ENCODE measurements at places on chromosomes 4 and X.

- no peak for DNase-seq
These were observed 80.2 kb downstream of the SYNPO2 start for GRCh38 chr4:118968813-118969212.

DNA sequence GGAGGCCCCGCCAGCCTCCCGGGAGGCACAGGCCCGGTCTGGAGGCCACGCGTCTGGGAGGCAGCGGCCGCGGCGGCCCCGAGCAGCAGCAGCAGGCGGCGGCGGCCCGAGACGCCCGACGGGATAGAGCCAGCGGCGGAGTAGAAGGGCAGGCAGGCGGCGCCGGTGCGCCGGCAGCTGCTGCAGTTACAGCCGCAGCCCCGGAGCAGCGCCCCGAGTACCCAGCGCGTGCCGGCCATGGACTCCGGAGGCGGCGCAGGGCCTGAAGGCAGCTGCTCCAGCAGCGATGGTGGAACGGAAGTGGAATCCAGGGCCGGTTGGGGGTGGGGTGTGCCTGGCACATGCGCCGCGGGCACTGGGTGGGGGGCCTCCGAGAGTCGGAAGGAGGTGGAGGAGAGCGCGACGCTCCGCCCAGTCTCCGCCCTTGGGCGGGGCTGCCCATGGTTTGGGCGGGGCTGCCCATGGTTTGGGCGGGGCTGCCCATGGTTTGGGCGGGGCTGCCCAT, at the start of gene GRSF1:
Gene GRSF1, minus strand, starts transcription at position 302 of the 505 bp plus-strand sequence. Its CDS starts 63 bp downstream, at position 239.
- peak; percentile 94 for DNase-seq

DNA sequence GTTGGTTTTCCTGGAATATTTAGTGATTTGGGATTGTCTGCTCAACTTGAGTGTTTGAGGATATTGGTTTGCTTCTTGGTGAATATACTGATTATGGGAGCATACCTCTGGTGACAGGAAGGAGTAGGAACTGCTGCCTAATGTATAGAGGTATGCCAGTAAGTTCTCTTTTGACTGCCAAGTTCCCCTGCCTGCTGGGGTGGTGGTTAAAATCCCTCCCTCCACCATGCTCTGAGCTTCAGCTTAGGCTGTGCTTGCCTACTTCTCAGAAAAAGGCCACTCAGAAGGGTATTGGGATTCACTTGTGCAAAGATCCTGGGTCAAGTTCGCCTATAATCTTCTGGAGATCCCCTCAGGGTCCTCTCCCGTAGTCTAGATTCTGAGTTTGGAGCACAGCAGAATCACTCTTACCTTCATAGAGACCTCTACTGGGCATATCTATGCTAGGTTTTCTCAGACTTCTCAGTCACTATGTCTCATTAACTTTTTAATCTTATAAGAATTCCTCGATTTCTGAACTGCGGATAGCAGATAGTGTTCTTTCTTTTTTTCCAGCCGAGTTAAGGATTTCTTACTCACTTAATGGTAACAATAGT, 44.7 kb upstream of the DCK start:
- no peak for DNase-seq

DNA sequence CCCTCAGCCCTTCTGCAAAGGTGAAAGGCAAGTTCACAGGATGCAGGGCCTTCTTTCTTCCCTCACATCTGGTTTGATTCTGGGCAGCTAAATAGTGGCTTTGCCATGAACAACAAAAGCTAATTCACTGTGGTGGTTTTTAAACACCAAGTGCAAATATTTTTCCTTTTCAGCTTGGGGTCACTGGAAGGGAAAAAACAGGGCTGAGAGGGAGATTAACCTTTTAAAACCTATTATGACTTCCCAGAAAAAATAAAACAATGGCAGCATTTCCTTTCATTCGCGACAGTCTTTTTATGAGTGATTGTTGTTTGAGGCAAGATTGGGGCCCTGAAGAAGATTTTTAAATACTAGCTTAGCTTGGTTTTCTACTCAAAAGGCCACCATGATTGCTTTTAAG, 103.7 kb upstream of the SCML1 start:
- no peak for DNase-seq

DNA sequence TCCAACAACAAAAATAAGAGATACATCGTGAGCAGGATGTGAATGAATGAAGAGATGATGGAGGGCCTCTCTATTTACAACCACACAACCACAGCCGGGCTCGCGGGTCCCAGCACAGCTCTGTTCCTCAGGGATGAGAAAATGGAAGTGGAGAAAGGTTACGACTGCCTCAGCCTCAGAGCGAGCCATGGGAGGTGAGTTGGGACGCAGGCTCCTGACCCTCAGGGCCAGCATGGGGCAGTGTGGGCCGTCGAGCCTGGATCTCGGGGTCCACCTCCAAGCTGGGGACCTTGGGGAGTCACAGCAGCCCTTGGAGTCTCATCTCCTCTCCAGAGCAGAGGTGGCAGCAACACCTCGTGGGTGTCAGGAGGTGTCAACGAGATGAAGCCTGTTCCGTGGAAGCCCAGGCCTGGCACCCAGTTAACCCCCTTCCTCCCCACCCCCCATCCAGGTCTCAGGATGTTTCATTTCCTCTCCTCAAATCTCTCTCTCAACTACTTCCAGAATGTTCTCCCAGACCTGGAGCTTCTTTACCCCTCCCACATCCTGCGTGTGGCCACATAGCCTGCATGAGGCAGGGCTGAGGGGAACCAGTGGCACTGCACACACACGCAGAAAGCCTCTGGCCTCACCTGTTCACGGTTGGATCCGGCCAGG, 25.9 kb downstream of the C4orf50 start:
- no peak for DNase-seq

DNA sequence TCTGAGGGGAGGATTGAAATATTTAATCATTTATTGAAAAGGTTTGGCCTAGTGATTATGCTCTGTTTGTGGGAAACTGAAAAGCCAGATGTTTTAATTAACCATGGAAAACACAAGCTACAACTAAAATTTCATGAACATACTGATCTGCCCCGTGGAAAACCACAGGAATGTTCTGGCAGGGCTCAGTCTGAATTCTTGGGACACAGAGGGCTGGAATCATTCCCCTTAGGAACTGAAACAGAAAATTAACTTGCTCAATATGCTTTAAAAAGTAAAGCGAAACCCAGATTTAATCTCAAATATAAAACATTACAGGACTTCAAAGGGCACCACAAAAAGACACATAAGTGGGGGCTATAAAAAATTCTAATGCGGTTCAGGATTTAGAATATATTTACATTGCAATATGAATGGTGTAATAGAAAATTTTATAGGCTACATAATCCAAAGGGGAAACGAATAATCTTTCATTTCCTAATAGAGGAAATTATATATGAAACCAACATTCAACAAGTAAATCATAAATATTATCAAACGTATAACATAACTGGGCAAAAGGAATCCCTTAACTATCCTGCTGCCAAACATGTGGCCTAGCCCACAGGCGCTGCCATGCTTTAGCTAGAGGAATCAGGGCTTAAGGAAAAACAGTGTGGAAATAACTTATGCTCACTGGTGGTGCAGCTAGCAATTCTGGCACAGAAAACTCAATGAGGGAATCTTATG, 70.9 kb downstream of the APBB2 start:
- no peak for DNase-seq

- DNase-seq = no peak
These were observed 508.1 kb upstream of the ARX start for GRCh38 chrX:25523574-25524540.

DNA sequence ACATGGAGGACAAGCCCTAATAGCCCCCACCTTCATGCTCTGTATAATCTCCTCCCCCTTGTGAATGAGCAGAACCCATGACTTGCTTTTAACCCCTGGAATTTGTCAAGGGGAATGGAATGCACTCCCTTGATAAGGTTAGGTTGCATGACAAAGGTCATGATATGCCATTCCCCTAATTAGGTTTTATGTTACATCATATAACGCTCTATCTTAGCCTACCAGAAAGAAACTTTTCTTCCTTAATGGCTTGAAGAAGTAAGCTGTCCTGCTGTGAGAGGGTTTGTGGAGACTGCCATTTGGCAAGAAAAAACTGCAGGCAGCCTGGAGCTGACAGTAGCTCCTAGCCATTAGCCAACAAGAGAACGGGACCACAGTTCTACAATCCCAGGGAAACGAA, 399.8 kb upstream of the MAD2L1 start:
- DNase-seq = no peak

- DNase-seq = no peak
These were observed 3.7 kb downstream of the DOCK11 start for GRCh38 chrX:118499295-118499694.

DNA sequence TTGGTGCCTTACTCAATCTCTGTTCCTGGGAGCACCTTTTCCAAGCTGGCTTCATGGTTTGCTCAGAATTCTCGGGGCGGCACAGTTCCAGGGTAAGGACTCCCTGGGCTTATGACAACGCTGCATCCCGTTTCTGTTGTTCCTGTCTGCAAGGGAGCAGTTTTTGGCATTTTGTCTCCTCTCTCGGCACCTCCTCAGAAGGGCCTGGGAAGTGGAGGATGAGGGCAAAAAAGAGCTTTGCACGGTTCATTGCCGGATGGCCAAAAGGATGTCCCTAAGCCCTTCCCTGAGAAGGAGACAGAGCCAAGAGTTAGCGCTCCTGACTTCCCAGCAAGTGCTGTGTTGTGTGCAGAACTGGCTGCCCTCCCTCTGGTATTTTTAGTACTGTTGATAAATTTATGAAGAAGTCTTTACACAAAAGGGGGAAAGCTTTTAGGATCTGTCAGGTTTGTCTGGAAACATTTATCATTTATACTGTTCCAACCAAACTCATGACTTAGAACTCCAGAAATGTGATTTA, 13.4 kb downstream of the SRD5A3 start:
- DNase-seq = no peak

DNA sequence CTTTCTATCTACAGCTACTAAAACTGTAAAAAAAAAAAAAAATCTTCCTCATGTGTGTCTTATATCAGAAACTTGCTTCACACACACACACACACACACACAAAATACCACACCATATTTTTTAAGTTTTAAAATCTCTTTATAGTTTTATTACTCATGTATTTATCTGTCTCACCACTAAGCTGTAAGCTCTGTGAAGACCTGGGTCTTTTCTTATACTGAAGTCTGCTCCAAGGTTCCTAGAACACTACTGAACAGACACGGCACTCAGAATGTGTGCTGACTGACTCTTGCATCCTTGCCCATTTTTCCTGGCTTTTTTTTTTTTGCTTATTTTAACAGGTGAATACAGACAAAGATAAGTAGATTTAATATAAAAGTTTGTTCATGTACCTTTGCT, 135.6 kb upstream of the CXXC4 start:
- no peak for DNase-seq

DNA sequence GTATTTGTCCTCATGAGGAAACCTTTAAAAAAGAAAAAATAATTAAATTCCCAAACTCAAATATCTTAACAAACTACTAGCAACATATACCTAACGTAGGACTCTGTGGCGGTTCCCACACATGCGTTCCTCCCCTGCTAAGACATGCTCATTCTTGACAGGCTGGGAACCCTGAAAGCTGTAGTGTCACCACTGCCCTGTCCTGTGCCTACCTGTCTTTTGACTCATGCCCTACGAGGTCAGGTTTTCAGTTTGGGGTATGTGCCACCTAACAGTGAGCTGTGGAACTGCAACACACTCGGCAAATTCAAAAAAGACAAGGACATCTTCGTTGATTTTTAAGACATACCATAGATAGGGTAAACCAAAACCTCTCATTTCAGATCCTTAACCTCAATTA, 17.8 kb downstream of the IDS start:
- DNase-seq = no peak

DNA sequence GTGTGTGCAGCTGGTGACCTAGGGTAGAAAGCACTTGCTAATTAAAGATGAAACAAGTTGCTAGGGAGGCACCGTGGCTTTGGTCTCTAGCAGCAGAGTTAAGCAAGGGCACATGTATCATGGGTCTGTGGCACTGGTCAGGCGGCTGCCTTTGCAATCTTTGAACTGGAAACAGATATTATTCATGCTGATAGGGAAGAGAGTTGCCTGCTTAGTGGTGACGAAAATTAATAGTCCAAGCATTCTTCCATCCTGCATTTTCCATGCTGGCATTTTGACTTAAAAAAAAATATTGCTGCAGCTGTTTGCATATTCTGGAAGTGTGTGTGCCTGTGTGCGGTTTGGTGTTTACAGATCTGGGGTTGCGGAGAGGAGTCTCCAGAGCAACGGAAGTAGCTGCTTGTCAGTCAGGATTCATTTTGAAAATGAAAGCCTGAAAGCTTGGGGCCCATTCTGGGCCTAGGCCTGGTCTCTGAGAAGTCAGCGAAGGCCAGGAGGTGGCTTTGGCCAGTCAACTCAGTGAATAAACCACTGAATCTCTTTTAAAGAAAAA, 2.3 kb upstream of the SOWAHD start:
- DNase-seq = peak; percentile 52

GRCh38 chr4:33724685-33725084, 2519.6 kb downstream of the ARAP2 start:
- DNase-seq = no peak

- no peak for DNase-seq
These were observed 80.1 kb upstream of the MAML3 start for GRCh38 chr4:140233791-140234696.

DNA sequence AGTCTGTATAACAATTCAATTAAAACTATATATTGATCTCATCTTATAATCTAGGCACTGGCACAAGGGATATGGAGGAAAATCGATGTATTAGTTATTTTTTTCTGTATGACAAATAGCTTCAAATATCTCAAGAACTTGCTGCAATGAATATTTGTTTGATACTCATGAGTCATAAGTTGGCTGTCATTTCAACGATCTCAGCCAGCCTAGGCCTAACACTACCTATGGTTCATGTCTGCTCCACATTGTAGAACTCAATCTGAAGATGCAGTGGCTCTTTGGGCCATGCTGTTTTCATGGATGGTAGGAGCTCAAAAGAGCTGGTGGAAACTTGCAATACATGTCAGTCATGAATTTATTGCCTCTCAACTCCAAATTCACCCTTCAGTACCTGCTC, 44.7 kb downstream of the MAGEB17 start:
- no peak for DNase-seq

GRCh38 chr4:40204507-40205258, 7.9 kb downstream of the RHOH start:
- no peak for DNase-seq

GRCh38 chrX:108250654-108251579, 159.3 kb downstream of the ATG4A start:
- no peak for DNase-seq

DNA sequence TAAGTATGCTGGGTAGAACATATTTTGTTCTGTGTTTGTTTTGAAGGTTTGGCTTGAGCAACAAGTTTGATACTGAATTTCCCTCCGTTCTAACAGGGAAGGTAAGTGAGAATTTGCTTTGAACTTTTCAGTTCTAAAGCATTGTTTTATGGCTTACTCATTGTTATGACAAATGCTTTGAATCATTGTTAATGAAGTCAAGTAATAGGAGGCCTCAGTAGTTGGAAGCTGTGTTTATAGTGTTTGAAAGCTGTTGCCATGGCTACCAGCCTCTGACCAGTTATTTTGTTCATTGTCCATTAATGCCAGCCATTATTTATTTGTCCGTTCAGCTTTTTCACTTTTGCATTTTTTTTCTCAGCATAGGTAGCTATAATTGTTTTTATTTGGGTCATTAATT, 14.4 kb downstream of the CHIC1 start:
- DNase-seq = no peak

- no peak for DNase-seq
These were observed 162.8 kb downstream of the THOC2 start for GRCh38 chrX:123570011-123570590.

GRCh38 chr4:17624821-17625220, 10.4 kb downstream of the MED28 start:
- DNase-seq = no peak

All from activated CD4-positive, alpha-beta T cell treated with anti-CD3 and anti-CD28 coated beads, Interleukin-2, amount 50 U/mL, for 48 hours (primary cell).